SJSA1 (cell line): ENCODE measurements at places on chromosomes 4 and X. TPM values are rescaled to one million over a fixed set of nuclear protein-coding genes. Genes with fewer than 3 reads are reported as not detected.

- H3K36me3 ChIP-seq = no peaks in the 10 kb centered on the region
- DNase-seq = no peak
- no peak overlapping the region for H3K4me3 ChIP-seq
- H3K4me1 ChIP-seq = no peaks in the 10 kb centered on the region
- H3K27ac ChIP-seq = no peak overlapping the region
These were observed 99.6 kb upstream of the MSX1 start for GRCh38 chr4:4759883-4760282.

DNA sequence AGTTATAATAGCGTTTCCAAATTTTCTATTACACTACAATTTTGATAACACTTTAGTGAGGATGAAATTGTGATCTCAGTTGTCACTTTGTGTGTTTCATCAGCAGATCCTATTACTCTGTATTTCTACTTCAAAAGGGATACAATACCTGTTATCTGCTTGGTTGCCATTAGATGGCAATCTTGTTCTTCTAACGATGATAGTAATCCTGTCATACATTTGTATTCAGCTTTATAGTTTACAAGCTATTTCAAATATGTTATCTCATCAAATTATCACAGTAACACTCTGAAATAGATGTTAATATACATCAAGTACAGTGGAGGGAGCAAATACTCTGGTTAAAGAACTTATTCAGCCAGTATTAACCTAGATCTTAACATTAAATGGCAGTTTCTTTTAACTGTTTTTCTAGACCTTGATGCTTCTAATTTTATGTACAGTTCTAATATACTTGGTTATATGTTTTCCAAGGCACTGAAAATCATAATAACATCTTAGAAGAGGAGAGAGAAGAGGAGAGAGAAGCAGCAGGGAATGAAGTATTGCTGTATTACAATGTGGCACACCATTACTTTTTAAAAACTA is 292.0 kb downstream of the CCSER1 start:
- no peak overlapping the region for H3K27ac ChIP-seq
- H3K4me1 ChIP-seq = no peaks in the 10 kb centered on the region
- no peaks in the 10 kb centered on the region for H3K36me3 ChIP-seq
- DNase-seq = peak; percentile 14
- H3K27me3 ChIP-seq = no peaks in the 10 kb centered on the region

DNA sequence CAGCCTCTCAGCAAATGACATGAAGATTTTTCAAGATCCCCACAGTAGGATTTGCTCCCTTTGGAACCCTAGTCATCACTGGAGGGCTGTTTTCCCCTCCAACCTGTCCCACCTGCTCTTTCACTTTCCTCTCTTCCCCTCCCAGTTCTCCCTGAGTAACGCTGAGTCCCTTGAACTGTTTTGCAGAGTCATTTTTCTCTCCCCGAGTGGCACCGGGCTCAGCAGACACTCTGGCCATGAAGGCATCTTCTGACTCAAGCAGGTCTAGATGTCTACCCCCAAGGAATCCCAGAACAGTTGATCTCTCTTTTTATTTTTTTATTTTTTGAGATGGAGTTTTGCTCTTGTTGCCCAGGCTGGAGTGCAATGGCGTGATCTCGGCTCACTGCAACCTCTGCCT is 52.2 kb downstream of the HTRA3 start:
- no peak for DNase-seq
- H3K27me3 ChIP-seq = no peaks in the 10 kb centered on the region
- H3K4me1 ChIP-seq = no peaks in the 10 kb centered on the region

GRCh38 chr4:160350944-160351343 is 1248.1 kb downstream of the RAPGEF2 start:
- DNase-seq = no peak
- no peaks in the 10 kb centered on the region for H3K4me1 ChIP-seq
- H3K27me3 ChIP-seq = no peaks in the 10 kb centered on the region
- H3K27ac ChIP-seq = no peak overlapping the region

GRCh38 chr4:82567444-82567843 is 5.7 kb upstream of the TMEM150C start:
- no peak overlapping the region for H3K4me3 ChIP-seq
- H3K27ac ChIP-seq = no peak overlapping the region

DNA sequence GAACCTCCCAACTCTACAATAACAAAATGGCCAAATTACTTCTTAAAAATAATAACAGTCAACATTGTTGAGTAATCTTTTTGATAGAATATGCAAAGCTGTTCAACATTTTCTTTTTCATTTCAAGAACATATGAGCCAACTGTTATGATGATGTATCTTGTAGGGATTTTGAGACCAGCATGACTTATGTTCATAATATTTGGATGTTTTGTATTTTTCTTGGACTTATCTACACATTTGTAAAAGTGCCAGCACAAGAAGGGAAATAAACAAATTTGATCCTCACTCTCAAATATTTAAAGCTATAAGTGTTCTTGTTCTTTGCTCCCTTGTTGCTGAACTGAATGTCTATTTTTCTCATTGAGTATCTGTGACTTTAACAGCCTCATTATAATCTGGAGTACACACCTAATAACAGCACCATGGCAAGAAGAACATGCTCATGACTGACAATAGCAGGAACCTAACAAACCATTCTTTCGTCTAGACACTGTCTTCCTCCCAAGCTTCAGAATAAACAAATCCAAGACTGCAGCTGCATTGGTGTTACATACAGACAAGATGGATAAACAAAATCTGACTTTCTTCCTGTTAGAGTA is 1049.7 kb downstream of the FAT4 start:
- H3K36me3 ChIP-seq = no peaks in the 10 kb centered on the region
- H3K4me3 ChIP-seq = no peak overlapping the region

- DNase-seq = no peak
- H3K4me1 ChIP-seq = no peaks in the 10 kb centered on the region
- H3K27ac ChIP-seq = no peak overlapping the region
- no peaks in the 10 kb centered on the region for H3K36me3 ChIP-seq
- no peaks in the 10 kb centered on the region for H3K27me3 ChIP-seq
These were observed 13.8 kb downstream of the ATP10D start for GRCh38 chr4:47498899-47499298.

DNA sequence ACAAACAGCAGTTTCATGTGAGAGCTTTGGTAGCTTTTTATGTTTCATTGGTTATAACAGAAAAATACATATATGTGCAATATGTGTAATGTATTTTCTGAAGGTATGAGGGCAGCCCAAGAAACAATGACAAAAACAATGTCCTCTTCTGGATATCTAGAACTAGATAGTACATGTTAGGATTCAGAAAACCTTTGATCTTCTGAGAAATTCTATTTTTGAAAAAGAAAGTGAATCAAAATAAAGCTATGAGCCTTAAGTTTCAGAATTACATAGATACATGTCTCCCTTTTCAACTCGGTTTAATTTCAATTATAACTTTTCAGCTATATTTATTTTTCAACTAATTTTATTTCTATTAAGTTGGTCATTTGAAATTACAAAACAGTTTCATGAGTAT is 131.9 kb downstream of the REELD1 start:
- no peak overlapping the region for H3K27ac ChIP-seq
- no peaks in the 10 kb centered on the region for H3K36me3 ChIP-seq
- no peak for DNase-seq

- H3K4me1 ChIP-seq = no peaks in the 10 kb centered on the region
- no peak for DNase-seq
- H3K27me3 ChIP-seq = no peaks in the 10 kb centered on the region
- H3K4me3 ChIP-seq = no peak overlapping the region
- no peaks in the 10 kb centered on the region for H3K36me3 ChIP-seq
- H3K27ac ChIP-seq = no peak overlapping the region
These were observed 19.5 kb downstream of the NSUN7 start for GRCh38 chr4:40769266-40769665.

GRCh38 chr4:5416637-5417036 is 291.7 kb downstream of the EVC2 start:
- H3K27ac ChIP-seq = no peak overlapping the region
- DNase-seq = peak; percentile 6
- H3K4me1 ChIP-seq = no peaks in the 10 kb centered on the region
- no peaks in the 10 kb centered on the region for H3K27me3 ChIP-seq

GRCh38 chr4:127708985-127709384 is 21.2 kb upstream of the SLC25A31 start:
- H3K36me3 ChIP-seq = no peaks in the 10 kb centered on the region
- no peak overlapping the region for H3K4me3 ChIP-seq
- DNase-seq = peak; percentile 36
- H3K27me3 ChIP-seq = no peaks in the 10 kb centered on the region
- no peak overlapping the region for H3K27ac ChIP-seq

The IL1RAPL1 gene
- total RNA-seq = not detected in 2 replicates

The NPNT gene
- total RNA-seq = not detected in 2 replicates

The DAPP1 gene
- total RNA-seq = 0.32 TPM in 1 of 2 replicates, not detected in the other

The CRLF2 gene
- total RNA-seq = not detected in 2 replicates
